ENCODE measurements at places on chromosomes 4 and X.

GRCh38 chr4:165013691-165014090, 18.1 kb upstream of the TRIM60 start:
- DNase-seq = no peak

DNA sequence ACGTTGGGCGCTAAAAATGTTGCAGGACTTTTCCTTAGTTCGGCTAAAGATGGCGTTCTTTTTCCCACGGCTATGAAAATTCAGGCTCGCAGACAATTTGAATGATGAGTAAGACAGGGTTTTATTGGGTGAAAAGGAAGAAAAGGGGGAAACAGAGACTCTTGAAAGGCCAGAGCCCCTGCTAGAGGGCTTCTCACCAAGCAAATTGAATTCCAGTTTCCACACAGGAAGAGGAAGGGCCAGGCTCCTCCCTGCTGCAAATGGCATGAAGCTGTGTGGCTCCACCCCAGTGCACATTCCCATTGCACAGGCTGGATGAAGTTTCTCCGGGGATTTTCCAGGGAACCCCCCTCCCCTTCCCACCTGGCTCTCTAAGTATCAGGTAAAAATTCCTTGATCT, 210.9 kb downstream of the KLHL4 start:
- DNase-seq = no peak

- DNase-seq = no peak
Observed at GRCh38 chr4:159107203-159107925, 4.5 kb downstream of the RAPGEF2 start.

GRCh38 chrX:118350706-118351105, 4.8 kb downstream of the WDR44 start:
- no peak for DNase-seq

DNA sequence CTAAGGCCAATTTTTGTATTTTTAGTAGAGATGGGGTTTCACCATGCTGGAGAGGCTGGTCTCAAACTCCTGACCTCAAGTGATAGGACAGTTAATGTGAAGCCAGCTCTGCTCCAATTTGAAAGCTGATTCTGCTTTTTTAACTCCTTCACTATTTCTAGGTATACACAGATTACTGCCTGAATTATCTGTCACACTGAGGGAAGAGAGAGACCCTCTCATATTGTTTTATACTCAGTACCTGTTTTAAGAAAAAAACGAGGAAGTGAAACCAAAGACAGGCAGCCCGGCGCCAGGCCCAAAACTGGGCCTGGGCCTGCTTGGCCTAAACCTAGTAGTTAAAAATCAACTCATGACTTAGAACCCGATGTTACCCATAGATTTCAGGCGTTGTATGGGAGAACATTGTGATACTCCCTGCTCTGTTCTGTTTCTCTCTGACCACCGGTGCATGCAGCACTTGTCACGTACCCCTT, 1601.5 kb upstream of the PCDH10 start:
- DNase-seq = no peak

GRCh38 chr4:182695842-182696241, 221.3 kb downstream of the DCTD start:
- DNase-seq = no peak

- no peak for DNase-seq
Observed at GRCh38 chr4:148770848-148771247, 328.6 kb upstream of the NR3C2 start.

- DNase-seq = no peak
Observed at GRCh38 chr4:15153662-15154061, 151.4 kb downstream of the CPEB2 start.

DNA sequence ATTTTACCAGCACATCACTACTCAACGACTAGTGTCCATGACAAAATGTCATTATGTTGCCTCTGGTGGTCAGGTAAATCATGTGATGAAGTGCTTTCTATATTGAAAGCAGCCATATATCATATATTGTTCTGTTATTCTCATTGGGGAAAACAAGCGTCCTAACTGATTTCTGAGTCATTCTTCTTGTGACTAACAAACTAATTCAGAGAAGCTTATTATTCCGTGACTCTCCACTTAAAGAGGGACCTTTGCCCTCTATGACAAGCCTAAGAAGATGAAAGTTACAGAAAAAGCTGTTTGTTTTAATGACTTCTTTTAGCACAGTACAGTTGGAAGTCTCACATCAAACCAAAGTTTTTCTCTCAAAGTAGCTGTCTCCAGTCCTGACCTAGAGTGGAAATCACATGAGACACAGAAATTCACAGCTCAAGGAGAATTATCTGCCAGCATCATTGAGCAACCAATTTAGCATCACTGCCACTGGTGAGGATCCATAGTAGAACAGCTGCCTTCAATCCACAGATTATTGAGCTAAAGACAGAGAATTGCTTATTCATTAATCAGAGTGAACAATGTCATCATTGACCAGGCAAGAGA, 36.4 kb downstream of the ASB9 start:
- no peak for DNase-seq

DNA sequence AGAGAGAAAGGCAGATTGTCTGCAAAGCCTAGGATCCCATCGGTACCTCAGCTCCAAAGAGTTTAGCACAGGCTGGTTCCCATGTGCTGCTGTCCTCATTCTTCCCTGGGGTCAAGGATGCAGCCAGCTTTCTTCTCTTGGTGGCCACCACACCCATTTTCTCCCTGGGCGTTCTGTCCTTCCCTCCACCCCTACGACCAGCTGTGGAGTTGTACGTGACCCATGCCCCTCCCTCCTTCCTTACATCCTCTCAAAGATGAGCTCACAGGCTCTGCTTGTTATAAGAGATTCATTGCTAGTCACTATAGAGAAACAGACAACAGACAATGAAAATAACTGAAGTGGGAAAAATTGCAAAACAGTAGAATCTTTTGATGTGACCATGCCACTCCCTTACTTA, 74.0 kb upstream of the KLF3 start:
- DNase-seq = no peak

- no peak for DNase-seq
Observed at GRCh38 chr4:8286719-8287342, 17.3 kb downstream of the HTRA3 start.

DNA sequence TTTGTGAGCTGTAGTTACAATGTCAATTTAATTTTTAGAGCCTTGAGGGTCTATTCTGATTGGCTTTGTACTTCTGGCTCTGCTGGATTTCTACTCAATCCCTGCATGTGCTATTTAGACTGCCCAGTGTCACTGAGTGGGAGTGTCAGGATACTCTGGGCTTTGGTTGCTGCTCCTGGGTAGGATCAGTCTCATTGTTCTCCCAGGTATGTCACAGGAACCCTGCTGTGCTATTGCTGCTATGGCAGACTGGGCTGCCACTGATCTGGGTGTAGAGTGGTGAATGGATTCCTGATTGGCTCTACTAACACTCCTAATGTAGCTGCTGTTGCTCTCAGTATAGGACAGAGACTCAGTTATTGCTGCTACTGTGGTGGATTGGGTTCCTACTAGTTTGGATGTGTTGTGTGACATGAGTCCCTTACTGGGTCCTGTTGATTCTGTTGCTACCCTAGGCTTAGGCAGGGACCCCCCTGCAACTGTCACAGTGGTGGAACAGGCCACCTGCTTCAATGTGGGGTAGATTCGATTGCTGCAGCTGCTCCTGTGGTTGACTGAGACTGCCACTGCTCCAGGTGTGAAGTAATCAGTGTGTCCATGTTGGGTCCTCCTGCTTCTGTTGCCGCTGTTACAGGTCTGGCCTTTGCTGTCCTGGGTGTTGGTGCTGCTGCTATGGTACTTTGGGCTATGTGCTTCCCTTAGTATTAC, 707.8 kb upstream of the AMOT start:
- DNase-seq = no peak

DNA sequence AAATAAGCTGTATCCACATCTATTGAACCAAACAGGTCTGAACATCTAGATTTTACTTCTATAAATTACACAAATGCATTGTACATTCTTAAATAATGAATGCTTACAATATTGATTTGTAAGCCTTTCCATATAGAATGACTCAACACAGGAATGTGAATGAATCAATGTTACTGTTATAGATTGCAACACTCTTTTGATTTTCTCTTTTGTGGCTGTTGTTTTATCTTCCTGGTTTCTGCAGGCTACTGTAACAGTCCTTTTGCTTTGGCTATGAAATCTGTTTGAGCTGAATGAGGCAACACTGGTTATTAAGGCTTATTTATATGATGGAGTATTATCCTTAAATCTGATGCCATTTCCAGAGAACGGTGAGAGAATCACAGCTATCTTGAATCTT, 49.5 kb downstream of the GPR50 start:
- DNase-seq = no peak

DNA sequence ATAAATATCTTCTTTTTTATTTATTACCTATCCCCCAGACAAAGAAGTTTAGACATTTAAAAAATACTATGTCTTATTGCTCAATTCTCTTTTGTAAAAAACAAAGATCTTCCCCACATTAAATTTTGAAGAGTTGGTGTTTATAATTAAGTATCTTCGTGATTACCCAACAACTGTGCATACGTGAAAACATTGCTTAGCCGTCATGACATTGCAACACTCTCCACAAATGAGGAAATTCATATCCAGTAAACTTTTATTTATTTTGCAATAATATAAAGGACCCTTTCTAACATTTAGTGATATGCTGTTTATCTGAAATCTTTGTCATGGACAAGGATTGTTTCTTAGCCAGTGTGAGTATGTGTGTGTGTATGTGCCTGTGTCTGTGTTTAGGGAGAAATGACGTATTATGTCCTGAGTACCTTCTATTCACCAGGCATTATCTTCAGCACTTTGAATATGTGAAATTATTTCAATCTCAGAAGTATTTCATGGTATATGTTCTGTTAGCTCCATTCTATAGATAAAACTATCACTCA, 26.1 kb upstream of the EREG start:
- no peak for DNase-seq

- DNase-seq = no peak
Observed at GRCh38 chr4:566508-567295, 9.4 kb downstream of the TMEM271 start.

DNA sequence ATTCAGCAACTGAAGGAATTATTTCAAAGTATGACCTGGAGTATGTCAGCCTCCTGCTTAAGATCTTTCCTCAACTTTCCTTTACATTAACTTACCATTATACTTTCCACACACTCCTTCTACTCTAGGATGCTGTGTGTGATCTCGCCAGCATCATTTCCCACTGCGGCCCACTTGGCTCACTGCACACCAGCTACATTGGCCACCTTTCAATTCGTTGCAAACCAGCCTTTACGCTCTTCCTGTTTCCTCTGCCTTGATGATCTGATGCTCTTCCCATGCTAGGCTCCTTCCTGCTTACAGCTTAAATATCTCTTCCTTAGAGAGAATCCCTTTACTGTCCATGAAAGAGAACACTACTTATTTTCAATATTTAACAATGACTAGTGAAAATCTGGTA, 95.1 kb downstream of the GPM6A start:
- DNase-seq = no peak

DNA sequence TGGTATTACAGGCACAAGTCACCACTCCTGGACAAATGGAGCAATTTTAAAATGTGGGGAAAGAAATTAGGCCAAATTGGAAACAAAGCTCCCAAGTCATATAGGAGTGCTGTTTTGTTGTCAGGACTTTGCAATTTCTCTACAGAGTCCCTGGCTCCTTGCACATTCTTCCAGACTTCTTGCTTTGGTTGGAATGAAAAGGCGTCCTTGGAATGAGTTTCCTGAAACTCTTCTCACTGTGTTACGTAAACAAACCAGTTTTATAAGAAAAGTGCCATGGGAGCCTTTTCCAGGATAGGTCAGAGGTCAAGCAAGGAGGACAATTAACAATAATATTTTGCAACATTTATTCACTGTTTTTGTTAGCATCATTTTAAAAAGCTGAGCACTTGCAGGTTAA, 32.4 kb upstream of the KIT start:
- no peak for DNase-seq

GRCh38 chr4:6703786-6704185, 5.9 kb downstream of the MRFAP1L1 start:
- no peak for DNase-seq

DNA sequence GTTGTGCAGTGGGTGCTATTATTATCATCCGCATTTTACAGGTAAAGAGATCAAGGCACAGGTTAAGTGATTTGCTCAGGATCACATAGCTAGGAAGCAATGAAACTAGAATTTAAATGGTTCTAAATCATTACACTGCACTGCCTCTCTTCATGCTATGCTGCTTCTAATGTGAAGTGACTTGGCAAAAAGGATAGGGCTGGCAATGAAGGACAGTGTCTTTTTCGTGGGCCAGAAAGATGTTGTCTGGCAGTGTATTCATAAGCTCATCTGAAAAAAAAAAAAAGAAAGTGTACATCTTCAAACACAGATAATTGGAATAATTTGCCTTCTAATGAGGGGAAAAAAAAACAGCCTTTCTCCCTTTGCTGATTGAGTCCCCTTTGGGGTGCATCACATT, 132.2 kb upstream of the FUNDC1 start:
- no peak for DNase-seq

DNA sequence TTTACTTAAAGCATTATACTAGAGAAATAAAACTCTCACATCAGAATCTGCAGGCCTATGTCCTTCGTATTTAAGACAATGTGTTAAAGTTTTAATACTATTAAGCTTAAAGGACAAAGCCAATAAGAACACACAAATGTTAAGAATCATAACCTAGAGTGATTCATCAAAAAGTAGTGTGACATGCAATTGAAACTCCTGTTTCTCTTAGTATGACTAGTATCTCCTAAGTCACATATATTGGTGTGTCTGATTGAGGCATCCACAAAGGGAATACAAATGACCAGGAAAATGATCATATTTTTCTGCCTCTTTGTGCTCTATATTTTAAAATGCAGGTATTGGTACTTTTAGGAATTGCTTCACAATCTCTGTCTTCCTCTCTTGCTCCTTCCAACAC, 23.8 kb downstream of the GPRASP3 start:
- no peak for DNase-seq

GRCh38 chr4:86926435-86927086, 8.2 kb upstream of the AFF1 start:
- DNase-seq = no peak

DNA sequence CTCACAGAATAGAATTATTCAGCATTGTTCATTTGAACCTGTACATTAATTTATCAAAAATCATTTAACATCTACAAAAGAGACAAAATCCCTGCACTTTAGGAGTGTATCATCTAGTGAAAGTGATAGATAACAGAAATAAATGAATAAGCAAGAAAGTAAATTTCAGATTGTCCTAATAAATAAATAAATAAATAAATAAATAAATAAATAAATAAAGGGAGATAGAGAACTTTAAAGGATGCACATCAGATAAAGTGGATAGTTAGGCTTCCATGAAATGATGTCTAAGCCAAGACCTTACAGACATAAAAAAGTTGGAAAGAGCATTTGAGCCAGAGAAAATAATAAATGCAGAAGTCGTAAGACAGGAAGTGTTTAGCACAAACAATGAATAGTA, 444.7 kb downstream of the CFAP47 start:
- no peak for DNase-seq

Data from stimulated activated CD4-positive, alpha-beta T cell treated with anti-CD3 and anti-CD28 coated beads, TNF-alpha, amount 100 ng/mL, for 1 hour (primary cell).